ENCODE measurements at places on chromosomes 12 and 14.

- DNase-seq: no peak
Observed at GRCh38 chr12:55658635-55659391, 22.1 kb downstream of the OR10P1 start.

- no peak for DNase-seq
Observed at GRCh38 chr12:123912415-123913380, 59.9 kb downstream of the CCDC92 start.

GRCh38 chr14:96307434-96307833 lies 51.4 kb downstream of the BDKRB1 start:
- DNase-seq: no peak

DNA sequence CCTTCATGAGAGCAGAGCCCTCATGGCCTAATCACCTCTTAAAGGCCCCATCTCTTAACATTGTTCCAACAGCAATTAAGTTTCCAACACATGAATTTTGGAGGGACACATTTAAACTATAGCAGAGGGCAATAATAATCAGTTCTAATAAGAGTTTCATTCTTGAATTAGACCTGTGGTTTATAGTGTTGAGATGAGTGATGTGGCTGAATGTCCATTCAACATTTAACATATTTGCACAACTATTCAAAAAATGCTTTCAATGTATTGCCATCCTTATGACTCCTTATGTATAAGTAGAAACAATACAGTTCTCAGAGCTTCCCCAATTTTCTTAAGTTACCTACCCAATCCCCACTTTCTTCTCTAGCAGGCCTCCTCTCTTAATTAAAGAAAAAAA lies 21.5 kb downstream of the KLHL28 start:
- no peak for DNase-seq

DNA sequence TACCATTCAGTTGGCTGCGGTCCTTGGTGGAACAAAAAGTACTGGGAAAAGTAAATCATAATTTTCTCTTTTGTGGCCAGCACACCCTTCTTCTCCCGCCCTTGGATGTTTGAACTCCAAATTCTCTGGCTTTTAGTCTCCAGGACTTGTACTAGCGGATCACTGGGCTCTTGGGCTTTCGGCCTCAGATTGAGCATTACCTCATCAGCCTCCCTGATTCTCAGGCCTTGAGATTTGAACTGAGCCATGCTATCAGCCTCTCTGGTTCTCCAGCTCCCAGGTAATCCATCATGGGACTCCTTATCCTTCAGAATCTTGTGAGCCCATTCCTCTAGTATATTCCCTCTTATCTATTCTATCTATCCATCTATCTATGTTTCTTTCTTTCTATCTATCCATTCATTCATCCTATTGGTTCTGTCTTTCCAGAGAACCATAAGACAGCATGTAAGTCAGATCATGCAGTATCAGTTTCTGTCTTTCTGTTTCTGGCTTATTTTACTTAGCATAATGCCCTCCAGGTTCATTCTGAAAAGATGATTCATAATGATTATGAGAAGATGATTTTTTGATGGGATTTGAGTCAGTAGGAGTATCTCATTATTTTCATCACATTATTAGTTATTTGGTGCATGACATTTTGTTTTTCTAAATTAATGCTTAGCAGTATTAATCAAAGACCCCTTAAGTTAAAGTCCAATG lies 814.9 kb downstream of the LRFN5 start:
- no peak for DNase-seq

- no peak for DNase-seq
Observed at GRCh38 chr12:123163227-123163626, 12.3 kb upstream of the PITPNM2 start.

GRCh38 chr12:125064492-125064891 lies 743 bp upstream of the AACS start:
- DNase-seq: no peak

DNA sequence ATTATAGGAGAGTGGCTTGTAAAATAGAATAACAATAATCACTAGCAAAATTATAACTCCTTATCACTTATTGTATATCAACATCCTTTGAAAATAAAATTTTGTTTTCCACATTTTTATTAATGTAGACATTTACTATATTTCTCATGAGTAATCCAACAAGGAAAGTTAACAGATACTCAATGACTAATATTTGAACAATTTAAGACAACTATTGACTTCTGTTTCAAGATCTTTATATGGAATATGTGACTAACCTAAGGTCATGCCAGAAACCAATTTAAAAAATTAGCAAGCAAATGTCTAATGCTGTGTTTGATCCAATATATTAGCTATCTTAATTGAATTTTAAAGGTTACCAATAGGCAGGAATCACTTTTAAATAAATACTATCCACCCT lies 638.5 kb upstream of the FLRT2 start:
- no peak for DNase-seq

- DNase-seq: peak; percentile 52
Observed at GRCh38 chr12:31715283-31715825, 13.5 kb downstream of the AMN1 start.

All from Ammon's horn (tissue), 1 donor.